ENCODE measurements at places on chromosomes 13 and 19.

GRCh38 chr13:108154421-108154858 lies 60.9 kb downstream of the LIG4 start:
- DNase-seq = no peak

DNA sequence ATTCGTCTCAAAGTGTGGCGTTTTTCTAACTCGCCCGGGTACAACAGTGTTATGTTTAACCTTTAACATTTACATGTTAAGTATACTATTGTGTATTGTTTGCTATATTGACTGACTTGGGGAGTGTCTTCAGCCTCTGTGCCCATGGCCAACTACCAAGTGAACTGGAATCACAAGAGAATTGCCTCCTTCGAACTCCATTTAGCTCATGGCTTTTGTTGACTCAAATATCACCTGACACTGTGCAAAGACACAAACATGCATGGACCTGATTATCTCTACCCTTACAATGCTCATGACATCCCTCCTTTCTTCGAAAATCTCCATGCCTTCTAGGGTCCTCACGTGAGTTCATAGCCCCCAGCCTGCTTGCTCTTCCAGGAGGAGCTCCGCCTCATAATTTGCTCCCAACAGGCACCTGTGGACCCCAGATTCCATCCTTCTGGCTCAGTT lies 704 bp downstream of the ZNF814 start:
- peak; percentile 5 for DNase-seq

- no peak for DNase-seq
These were observed 15.4 kb downstream of the TMEM255B start for GRCh38 chr13:113774177-113775107.

DNA sequence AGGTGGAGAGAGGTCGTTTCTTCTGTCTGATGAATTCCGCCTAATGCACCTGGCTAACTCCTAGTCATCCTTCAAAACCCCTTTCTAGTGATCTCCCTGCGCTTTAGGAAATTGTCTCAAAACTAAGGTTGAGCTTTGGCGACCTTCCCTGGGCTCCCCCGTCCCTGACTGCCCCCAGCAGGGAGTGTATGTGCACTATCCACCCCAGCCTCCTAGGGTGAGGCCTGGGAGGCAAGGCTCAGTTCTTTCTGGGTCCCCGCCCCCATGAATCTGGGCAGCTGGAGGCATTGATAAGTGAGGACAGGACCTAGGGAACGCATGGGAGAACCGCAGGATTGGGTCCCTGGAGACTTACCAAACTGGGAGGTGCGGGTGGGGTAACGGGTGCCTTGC lies 378 bp downstream of the TLE6 start:
- no peak for DNase-seq

DNA sequence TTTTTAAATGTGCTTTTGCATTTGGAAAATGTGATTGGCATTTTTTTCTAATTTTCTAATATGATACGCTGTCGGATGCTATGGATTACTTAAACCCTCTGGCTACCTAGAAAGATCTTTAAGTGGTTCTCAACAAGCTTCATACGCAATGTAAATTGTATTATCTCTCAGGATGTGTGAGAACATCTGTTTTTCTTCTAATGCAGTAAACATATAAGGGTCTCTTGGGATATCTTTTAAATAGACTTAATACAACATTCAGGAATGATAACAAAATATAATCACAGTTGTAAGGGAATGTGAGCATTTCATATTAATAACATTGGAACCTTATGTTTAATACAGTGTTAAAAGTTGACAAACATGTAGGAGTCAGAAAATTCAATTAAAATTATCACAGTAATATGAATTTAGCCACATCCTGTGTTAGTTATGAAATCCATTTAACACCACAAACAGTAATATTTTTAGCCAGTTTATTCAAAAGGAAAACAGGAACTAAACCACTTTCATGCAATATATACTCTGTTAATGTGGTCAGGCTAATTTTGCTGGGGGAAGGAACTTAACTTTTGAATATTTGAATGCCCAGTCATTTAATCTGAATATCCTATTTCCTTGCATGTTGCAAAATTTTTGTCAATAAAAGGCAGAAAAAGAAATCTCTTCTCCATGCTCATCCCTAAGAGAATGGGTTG lies 15.0 kb upstream of the ALOX5AP start:
- peak; percentile 29 for DNase-seq

- DNase-seq = no peak
These were observed 158.5 kb upstream of the MYO16 start for GRCh38 chr13:108470921-108471320.

DNA sequence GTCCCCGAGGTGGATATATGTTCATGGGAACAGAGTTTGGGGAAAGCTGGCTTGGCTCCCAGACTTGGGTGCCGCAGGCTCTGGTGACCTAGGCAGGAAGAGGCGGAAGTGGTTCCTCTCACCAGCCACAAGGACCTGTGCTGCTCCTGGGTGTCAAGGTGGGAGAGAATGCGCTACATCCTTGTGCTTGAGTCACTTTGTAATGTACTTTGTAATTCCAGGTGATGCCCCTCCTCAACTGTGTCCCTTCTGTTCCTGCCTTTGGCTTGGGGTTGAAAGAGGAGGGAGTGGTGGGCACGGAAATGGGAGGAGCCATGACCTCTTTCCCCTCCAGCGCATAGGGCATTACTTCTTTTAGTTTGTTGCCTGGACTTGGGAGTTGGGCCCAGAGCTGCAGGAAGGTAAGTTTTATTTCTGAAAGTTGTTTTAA lies 10.9 kb downstream of the GARRE1 start:
- no peak for DNase-seq

GRCh38 chr19:35095667-35096368 lies 19.8 kb upstream of the FXYD3 start:
- DNase-seq = no peak

GRCh38 chr19:31304831-31305312 lies 44.4 kb downstream of the TSHZ3 start:
- no peak for DNase-seq

DNA sequence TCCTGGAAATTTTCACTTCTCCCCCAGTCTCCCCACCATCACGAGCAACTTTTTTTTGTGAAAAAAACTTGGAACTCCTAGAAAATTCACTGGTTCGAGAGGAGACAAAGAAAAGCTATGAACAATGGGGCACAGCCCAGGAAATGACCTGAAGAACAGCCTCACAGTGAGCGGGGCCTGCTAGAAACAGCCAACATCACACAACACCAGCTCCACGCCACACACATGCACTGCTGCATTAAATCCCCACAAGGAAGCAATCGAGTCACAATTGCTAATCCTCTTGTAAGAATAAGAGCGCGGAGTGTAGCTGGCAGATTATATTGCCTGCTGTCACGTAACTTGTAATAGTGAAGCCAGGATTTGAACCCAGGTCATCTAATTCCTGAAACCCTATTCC lies 48.8 kb downstream of the SLC7A1 start:
- no peak for DNase-seq

GRCh38 chr13:28100150-28101121 lies at the start of gene FLT3:
FLT3 (minus strand) TSS chr13:28100576; CDS start chr13:28100510, 66 bp downstream.
- no peak for DNase-seq

DNA sequence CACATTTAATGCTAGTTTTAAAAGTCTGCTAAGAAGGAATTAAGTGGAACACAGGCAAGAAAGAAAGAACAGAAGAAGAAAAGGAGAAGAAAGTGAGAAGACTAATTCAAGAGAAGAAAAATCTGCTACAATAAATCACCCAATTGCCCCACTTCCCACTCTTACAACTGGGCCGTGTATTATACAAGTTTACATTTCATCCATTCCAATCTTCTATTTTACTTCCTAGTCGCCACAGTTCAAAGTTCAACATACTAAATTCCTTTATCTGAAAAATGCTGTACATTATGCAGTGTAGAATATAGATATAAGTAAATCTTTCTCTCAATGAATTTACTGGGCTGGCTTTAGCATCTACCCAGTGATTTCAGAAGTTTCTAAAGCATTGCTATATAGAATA lies 328.2 kb downstream of the DIAPH3 start:
- DNase-seq = no peak

DNA sequence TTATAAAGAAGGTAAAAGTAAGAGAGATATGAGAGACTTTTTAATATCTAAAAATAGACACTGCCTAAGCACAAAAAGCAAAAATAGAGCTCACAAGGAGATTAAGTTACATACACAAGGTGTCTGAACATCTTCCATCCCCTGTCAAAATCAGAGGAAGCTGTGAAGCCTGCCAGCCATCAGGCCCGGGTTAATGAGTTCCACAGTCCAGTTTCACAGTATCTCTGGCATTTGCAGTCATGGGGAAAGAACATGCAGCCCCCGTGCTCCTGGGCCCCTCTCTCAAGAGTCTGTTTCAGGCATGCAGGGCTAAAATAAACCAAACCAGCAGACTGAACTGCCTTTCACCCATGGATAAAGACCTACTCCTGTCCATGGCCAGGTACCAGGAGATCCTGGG lies 79.2 kb downstream of the TBC1D4 start:
- peak; percentile 47 for DNase-seq

GRCh38 chr13:47932950-47933923 lies 67.8 kb downstream of the SUCLA2 start:
- peak; percentile 74 for DNase-seq

GRCh38 chr19:40582467-40582866 lies 5.8 kb downstream of the SHKBP1 start:
- no peak for DNase-seq

DNA sequence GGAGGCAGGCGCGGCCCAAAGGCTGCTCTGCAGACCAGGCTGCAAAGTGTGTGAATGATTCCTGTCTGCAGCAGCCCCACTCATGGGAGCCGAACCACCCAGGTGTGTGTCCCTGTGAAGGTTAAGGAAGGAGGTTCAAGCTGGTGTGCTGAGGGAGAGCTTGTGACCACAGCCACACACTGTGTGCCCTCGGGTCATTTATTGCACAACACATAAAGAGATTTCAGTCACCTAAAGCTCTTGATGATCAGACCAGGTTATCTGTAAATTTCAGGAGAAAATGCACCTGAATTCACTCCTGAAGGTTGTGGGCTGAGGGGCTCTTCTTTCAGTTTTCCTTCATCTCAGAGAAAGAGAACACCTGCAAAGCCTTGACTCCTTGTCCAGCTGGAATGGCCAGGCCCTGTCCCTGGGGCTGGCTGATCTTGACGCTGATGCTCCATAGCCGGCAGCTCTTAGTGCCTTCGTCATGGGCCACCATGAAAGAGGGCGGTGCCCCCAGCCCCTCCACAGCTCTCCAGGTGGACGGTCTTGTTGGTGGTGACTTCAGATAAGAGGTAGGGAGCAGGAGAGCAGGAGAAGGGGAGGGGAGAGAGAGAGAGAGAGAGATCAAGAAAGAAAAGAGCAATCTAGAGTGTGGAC lies 110.8 kb upstream of the C1QTNF9B start:
- no peak for DNase-seq

- DNase-seq = peak; percentile 88
These were observed 105.4 kb downstream of the WDFY2 start for GRCh38 chr13:51689663-51689996.

- no peak for DNase-seq
These were observed 50.1 kb upstream of the MYCBP2 start for GRCh38 chr13:77377016-77377415.

DNA sequence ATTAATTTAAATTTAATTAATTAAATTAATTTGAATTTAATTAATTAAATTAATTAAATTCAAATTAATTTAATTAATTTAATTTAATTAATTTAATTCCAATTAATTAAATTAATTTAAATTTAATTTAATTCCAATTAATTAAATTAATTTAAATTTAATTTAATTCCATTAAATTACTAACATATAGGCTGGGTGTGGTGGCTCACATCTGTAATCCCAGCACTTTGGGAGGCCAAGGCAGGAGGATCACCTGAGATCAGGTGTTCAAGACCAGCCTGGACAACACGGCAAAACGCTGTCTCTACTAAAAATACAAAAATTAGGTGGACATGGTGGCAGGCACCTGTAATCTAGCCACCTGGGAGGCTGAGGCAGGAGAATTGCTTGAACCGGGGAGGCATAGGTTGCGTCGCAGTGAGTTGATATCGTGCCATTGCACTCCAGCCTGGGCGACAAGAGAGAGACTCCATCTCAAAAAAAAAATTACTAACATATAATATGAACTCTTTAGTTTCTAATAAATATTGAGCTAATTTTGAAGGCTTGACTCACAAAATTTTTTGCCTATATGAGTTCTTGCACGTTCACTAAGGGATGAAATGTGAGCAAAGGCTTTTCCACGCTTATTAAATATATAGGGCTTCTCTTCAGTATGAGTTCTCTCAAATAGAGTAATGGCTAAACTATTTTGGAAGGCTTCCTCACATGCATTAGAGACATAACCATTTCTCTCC lies 9.0 kb upstream of the USP29 start:
- DNase-seq = no peak

GRCh38 chr13:46817095-46817494 lies 20.1 kb upstream of the ESD start:
- no peak for DNase-seq

DNA sequence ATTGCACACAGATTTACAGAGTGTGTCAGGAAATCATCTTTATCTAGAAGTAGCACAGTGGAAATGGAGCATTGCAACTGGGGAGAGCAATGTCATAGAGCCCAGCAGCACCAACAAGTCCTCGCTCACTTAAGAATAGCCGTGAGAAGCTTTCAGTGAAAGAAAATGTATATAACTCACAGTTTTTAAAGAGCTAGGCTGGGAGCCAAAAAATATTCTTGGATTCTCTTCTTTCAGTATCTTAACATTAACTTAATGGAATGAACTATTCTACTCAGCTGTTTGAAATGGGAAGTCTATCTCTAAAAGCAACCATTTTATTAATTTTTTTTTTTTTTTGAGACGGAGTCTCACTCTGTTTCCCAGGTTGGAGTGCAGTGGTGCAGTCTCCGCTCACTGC lies 329.6 kb downstream of the COG6 start:
- no peak for DNase-seq

- no peak for DNase-seq
These were observed 151.5 kb downstream of the NHLRC3 start for GRCh38 chr13:39189778-39190177.

- DNase-seq = no peak
These were observed 915.2 kb downstream of the PCDH9 start for GRCh38 chr13:66314911-66315310.

GRCh38 chr13:60095300-60095699 lies 68.4 kb downstream of the DIAPH3 start:
- DNase-seq = no peak

- DNase-seq = no peak
These were observed 5.3 kb downstream of the SLC25A15 start for GRCh38 chr13:40794414-40795368.

- DNase-seq = no peak
These were observed 5.7 kb downstream of the TLE5 start for GRCh38 chr19:3056417-3057088.

- DNase-seq = peak; percentile 7
These were observed 259.2 kb downstream of the RFC3 start for GRCh38 chr13:34076943-34077703.

DNA sequence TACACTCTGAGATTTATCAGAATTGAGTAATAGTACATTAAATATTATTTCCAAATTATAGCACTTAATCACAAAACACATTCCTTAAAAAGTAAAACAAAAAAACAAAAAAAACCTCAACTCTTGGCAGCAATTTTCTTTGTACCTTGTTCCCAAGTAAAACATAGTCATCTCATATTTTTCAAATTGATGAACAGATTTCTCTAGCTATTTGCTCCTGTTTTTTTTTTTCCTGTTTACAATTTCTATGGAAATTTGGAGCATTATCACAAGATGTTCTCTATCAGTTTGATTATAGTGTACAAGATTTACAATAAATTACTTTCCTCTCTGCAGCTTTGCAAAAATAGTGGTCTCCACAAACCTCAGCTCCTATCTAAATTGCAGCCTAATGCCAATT lies 25.0 kb downstream of the RFC3 start:
- DNase-seq = no peak

GRCh38 chr13:34465423-34465922 lies 476.6 kb upstream of the NBEA start:
- no peak for DNase-seq
